ENCODE measurements at places on chromosomes 2 and 18.

DNA sequence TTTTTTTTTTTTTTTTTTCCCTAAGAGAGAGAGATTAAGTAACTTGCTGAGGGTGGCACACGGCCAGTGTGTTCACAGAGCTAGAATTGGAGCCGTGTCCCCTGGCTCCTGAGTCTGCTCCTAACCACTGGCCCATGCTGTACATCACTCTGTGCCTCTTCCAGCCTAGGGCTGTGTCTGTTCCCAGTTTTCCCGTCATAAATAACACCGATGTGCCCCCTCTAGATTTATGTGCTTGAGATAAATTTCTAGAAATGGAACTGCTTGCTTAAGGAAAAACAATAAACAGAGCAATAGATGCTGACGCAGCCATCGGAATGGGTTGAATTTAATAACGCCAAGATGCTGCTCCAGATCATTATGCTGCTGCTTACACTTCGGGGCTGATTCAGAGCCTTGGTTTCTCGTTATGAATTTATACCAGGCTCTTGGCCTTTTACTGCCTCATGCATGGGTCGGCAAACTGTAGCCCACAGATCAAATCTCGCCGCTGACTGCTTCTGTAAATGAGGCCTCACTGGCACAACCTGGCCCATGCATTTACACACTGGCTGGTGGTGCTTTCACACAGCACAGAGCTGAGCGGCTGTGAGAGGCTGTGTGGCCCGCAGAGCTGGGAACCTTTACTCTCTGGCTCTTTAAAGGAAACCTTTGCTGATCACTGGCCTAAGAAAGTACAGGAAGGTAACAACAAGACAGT is 58.1 kb downstream of the NDUFA10 start:
- no peak for DNase-seq

- no peak for DNase-seq
Observed at GRCh38 chr2:64423303-64423702, 30.7 kb upstream of the LGALSL start.

DNA sequence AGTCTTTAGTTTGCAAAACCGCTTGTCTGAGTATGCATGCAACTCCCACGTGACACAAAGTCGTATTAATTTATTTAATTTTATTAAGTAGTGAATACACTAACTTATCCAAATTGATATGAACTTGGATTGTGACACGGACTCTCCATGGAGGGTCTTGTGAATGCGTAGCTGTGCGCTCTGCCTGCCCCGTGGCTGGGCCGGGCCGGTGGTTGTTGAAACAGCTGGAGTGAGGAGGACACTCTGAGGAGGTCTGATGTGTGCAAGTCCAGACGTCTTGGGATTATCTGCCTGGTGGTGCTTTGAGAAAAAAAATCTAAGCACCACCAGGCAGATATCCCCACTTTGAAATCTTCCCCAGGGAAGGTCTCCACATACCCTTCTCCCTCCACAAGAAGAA is 41.0 kb upstream of the RBM44 start:
- DNase-seq: no peak

GRCh38 chr2:196853301-196854087 is 44.3 kb upstream of the C2orf66 start:
- DNase-seq: no peak

- no peak for DNase-seq
Observed at GRCh38 chr18:55592572-55592971, 4.6 kb upstream of the TCF4 start.

All from fibroblast of skin of right biceps (primary cell).